ENCODE measurements at places on chromosomes 12 and 14.

DNA sequence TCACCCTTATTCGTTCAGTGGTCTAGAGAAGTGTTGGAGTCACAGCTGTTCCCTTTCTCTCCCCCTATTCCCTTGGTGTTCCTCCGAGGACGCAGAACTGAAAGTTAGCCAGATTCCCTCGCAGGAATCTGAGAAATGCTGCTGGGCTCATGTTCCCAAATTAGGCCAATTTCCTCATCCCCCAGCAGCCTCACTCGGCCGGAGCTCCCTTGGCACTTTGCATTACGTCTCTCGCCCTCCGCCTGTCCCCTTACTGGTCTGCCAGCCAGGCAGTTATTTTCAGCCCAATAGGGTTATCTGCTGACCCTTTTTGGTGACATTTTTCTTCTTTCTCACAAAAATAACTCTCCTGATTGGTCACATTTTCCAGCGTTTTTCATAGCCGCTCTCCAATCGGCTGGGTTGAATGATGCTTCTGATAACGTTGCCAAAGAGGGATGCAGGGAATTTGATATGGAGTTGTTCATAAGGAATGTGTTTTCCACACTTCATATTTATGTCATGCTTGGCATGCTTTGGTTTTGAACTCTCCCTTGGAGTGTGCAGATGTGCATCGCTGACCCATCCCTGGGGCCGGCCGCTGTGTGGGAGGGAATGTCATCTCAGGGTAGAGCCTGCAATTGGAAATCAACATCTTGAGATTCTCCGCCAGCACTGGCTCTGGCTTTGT lies 9.9 kb downstream of the IFT43 start:
- no peak for DNase-seq

DNA sequence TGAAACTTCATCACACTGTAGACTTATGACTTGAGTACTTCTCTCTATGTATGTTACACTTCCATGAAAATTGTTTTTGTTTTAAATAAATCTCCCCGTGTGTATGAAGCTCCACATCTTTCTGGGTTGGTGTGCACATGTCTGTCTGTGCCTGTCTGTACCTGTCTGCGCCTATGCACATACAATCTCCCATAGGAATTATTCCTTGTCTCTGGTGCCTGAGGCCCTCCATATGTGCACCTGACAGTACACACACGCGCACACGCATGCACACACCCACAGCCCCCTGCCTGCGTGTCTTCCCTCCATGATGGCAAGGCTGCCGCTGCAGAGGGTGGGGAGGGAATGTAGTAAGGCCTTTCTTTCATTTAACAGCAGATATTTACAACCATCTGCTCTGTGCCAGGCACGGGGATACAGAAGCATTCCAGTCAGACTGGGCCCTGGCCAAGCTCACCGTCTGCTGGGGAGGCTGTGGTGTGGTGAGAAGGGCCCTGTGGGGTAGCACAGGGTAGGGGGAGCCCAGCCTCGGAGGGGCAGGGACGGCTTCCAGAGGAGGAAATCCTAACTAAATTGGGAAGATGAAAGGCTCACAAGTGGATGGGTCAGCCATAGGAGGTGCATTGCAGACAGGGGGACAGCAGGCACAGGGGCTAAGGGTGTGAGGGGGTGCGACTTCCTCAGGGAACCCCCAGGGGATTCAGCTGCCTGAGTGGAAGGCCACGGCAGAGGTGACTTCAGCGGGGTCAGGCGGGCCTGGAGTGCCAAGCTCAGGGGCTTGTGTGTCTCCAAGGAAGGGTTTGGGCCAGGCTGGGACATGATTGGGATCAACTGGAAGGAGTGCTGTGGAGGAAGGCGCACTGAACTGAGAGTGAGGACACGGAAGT lies 26.1 kb downstream of the KRT8 start:
- no peak for DNase-seq

DNA sequence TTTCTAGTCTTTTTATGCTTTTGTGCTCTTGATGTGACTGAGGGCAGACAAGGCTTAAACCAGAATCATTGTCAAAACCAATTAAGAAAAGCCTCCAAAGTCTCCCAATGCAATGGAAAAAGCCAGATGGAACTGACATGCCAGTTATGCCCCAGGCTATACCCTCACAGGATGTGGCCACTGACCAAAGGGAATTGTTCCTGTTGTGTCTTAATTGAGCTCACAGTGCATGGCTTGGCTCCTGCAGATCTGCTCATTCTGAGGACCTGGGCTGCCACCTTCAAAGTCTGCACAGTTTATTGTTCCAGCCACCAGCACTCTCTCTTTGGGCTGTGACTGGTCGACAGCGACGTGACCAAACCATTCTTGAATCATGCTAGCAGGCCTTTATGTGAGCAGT lies 17.1 kb upstream of the BICD1 start:
- DNase-seq = no peak

GRCh38 chr12:108635201-108635996 lies 1.7 kb upstream of the SELPLG start:
- no peak for DNase-seq

- DNase-seq = no peak
Observed at GRCh38 chr12:55982319-55982936, 8.6 kb downstream of the RAB5B start.

DNA sequence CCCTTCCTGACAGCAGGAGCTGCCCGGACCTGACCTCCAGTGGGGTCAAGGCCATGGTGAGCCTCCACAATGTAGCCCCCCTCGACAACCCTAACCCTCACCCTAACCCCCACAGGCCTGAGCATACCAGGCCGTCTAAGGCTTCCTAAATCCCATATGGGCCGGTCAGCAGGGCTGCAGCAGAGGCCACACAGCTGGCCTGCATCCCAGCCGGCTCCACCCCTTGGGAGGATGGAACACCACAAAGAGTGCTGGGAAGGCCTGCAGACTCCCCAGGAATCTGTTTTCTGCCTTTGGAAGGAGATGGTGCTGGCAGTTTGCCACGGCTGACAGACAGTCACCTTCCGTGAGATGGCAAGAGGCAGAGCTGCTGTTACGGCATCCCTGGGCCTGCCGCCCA lies 2.8 kb downstream of the TMEM179 start:
- no peak for DNase-seq

Data from stimulated activated CD4-positive, alpha-beta T cell treated with anti-CD3 and anti-CD28 coated beads, Interleukin-15, amount 100 ng/mL, for 48 hours (primary cell).